Endodermal cell (in vitro differentiated cells): ENCODE measurements at places on chromosomes 5 and 9. TPM values are rescaled to one million over a fixed set of nuclear protein-coding genes. Genes with fewer than 3 reads are reported as not detected.
A peak's percentile ranks its signal among the peaks of the same experiment; 100 is the strongest.

DNA sequence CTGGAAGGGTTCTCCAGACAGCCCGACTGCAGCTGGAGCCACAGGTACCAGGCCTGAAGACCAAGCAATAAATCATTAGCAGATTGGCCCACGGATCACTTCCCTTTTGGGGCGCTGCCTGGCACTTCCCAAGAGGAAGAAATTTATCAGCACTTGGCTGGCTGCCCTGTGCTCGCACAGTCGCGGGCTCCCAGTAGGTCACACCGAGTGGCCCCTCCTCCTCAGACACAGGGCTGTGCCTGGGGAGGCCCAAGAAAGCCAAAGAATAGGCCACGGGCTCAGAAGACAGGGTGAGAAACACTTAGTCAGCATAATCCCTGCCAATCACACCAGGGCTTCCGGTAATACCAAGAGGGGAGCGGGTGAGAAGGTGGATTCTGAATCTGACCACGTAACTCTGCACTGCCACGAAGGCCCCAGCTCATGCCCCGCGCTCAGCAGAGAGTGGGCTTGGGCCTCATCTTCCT is 115.7 kb upstream of the MSX2 start:
- peaks cover 5% of the 10 kb centered on the region for H3K4me1 ChIP-seq
- peaks cover 17% of the 10 kb centered on the region for H3K27me3 ChIP-seq
- no peak overlapping the region for H3K4me3 ChIP-seq

GRCh38 chr9:70534471-70534870 is 120.0 kb upstream of the KLF9 start:
- H3K36me3 ChIP-seq = no peaks in the 10 kb centered on the region
- H3K4me3 ChIP-seq = no peak overlapping the region
- no peak for DNase-seq
- H3K4me1 ChIP-seq = no peaks in the 10 kb centered on the region
- H3K27ac ChIP-seq = no peak overlapping the region

GRCh38 chr9:134664446-134664845 is 22.8 kb downstream of the COL5A1 start:
- H3K4me3 ChIP-seq = no peak overlapping the region
- no peaks in the 10 kb centered on the region for H3K4me1 ChIP-seq
- no peaks in the 10 kb centered on the region for H3K27me3 ChIP-seq
- no peak for DNase-seq
- no peak overlapping the region for H3K27ac ChIP-seq

The NSMF gene
- 63.0 and 66.0 TPM in 2 replicates for total RNA-seq

GRCh38 chr5:91110686-91111085 is 272.4 kb downstream of the ARRDC3 start:
- H3K4me3 ChIP-seq = no peak overlapping the region
- H3K27me3 ChIP-seq = no peaks in the 10 kb centered on the region
- H3K4me1 ChIP-seq = peaks cover 5% of the 10 kb centered on the region
- no peak for DNase-seq
- H3K36me3 ChIP-seq = no peaks in the 10 kb centered on the region
- no peak overlapping the region for H3K27ac ChIP-seq

DNA sequence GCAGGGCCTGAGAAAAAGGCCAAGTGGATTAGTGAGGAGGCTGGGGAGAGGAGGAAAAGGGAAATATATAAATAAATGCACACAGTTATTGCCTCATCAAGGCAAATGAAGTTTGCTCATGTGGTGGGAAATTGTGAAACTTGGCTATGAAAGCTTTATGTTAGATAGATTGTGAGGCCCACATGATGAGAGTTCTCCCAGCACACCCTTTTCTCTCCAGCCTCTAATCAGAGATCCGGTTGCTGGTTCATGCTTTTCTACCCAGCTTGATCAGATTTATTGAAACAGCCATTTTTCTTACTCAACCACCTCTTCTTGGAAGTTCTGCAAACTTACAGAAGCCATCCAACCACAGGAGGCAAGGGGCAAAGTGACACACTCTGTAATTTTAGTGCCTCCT is 125.8 kb upstream of the KLF4 start:
- no peaks in the 10 kb centered on the region for H3K4me1 ChIP-seq
- no peak overlapping the region for H3K27ac ChIP-seq
- no peak overlapping the region for H3K4me3 ChIP-seq
- peaks cover 49% of the 10 kb centered on the region for H3K27me3 ChIP-seq
- no peak for DNase-seq

DNA sequence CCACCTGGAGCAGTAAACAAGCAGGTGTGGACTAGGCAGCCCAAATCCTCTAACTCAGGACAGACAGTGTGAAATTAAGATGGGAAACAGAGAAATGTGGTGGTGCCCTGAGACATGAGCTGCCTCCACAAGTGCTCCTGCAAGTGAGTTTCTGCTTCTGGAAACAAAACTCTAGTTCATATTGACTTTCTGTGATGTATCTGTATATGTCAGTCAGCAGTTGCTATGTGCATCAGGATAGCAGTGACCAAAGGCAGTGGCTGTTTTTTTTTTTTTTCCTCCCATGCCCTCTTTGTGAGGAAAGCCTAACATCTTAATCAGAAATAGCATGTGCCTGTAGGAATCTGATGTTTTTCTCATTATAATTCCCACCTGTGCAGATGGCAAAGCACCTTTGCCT is 318.4 kb upstream of the SEMA6A start:
- no peak overlapping the region for H3K27ac ChIP-seq
- H3K36me3 ChIP-seq = no peaks in the 10 kb centered on the region
- H3K4me1 ChIP-seq = no peaks in the 10 kb centered on the region
- H3K27me3 ChIP-seq = no peaks in the 10 kb centered on the region
- DNase-seq = no peak

DNA sequence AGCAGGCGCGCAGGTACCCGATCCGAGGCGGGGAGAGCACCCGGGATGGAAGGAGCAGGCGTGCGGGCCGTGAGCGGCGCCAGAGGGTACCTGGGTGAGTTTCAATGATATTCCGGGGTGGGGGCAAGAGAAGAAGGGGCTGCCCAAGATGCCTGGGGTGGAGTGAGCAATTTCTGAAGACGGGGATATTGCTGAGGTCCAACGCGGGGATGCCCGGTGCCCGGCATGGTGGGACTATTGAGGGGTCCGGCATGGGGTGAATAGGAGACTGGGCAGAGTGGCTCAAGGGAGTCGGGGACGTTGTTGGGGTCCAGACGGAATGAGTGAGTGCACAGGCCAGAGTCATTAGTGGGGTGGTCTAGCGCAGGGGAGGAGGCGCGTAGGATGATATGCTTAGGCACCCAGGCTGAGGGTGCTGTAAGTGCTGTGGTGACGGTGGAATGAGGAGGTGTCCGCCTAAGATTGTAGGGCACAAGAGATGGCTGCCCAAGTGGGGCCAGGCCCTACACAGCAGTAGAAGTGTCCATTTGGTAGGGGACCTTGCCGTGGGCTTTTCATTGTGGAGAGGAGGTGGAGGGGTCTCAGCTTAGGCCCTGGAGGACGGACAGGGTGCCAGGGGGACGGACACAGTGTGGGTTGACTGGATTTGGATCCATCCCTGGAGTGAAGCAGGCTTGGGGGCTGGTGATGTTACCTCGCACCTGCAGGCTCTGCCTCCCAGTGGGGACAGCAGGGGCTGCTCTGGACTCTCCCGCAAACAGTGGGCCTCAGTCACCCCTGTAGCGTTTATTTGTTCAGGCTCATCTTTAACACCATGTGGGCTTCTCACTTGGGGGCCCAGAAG is 719 bp downstream of the MIGA2 start:
- H3K27ac ChIP-seq = no peak overlapping the region
- H3K4me1 ChIP-seq = peaks cover 7% of the 10 kb centered on the region
- no peak for DNase-seq
- no peaks in the 10 kb centered on the region for H3K27me3 ChIP-seq

DNA sequence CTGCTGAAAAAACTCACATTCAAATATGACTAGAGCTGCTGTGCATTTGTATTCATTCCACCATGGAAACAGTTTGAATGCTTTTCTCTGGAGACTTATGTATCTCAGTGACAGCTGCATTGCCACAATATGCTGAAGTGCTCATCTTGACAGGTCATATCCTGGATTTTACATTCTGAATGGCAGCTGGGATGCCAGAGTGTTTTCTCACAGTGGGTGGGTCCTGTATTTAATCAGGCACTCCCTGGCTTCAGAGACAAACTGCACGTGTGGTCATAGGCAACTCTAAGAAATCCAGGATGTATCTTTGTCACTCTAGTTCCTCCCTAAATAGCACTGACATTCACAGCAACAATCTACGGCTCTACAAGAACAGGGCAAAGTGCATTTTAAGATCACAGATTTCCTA is 75.6 kb downstream of the ST8SIA4 start:
- no peaks in the 10 kb centered on the region for H3K4me1 ChIP-seq
- H3K27me3 ChIP-seq = no peaks in the 10 kb centered on the region
- DNase-seq = no peak
- H3K36me3 ChIP-seq = peaks cover 53% of the 10 kb centered on the region

The ANKH gene
- 22.8 to 43.4 TPM (median 39.7 TPM) in 3 replicates for total RNA-seq

GRCh38 chr9:129888293-129889121 is 53.2 kb downstream of the USP20 start:
- H3K27me3 ChIP-seq = no peaks in the 10 kb centered on the region
- peak; percentile 50 for DNase-seq
- H3K36me3 ChIP-seq = peaks cover 12% of the 10 kb centered on the region
- H3K4me3 ChIP-seq = no peak overlapping the region

The C1QTNF2 gene
- not detected in 3 replicates for total RNA-seq

GRCh38 chr5:107736638-107737037 is 65.9 kb upstream of the EFNA5 start:
- H3K36me3 ChIP-seq = no peaks in the 10 kb centered on the region
- no peaks in the 10 kb centered on the region for H3K4me1 ChIP-seq
- no peak overlapping the region for H3K4me3 ChIP-seq
- DNase-seq = no peak

DNA sequence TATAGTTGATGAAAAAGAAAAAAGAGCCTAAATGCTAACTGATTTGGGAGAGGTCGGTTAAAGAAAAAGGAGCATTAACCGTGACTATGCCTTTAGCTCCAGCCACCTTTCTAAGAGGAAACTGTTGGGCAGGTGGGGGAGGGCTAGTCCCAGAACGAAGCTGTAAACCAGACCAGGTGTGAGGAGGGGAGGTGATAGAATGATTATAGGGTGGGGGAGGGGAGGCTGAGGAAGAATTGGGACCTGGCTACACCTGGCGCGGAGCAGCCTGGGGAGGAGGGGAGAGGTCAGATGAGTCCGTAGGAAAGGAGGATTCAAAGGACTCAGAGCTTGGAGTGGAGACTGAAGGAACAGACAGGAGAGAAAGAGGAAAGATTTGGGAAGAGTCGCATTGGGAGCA is 73.4 kb downstream of the PHAX start:
- H3K27ac ChIP-seq = no peak overlapping the region
- H3K4me3 ChIP-seq = no peak overlapping the region
- DNase-seq = peak; percentile 85
- H3K36me3 ChIP-seq = no peaks in the 10 kb centered on the region

DNA sequence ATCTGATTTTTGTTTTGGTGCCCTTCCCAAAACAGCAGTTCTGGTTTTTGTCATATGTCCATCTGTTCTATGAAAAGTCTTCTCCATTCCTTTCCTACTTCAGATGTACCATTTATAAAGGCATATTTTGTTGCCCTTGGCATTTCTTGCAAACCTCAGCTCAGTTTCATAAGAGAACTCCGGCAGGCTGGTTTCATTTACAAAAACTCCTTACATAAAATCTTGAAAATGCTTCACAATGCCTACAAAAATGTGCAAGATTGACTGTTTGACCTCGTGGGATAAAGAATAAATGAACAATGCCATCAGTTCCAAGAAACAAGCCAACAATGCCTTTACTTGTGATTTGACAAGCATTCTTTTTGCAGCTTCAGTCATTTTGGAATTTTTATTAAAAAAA is 39.1 kb upstream of the CTNNAL1 start:
- H3K36me3 ChIP-seq = peaks cover 71% of the 10 kb centered on the region
- no peak overlapping the region for H3K27ac ChIP-seq
- no peak for DNase-seq
- peaks cover 12% of the 10 kb centered on the region for H3K4me1 ChIP-seq
- H3K27me3 ChIP-seq = no peaks in the 10 kb centered on the region

GRCh38 chr5:175690025-175690424 is 32.2 kb downstream of the HRH2 start:
- H3K27ac ChIP-seq = no peak overlapping the region
- H3K36me3 ChIP-seq = no peaks in the 10 kb centered on the region
- peaks cover 12% of the 10 kb centered on the region for H3K4me1 ChIP-seq

- H3K4me3 ChIP-seq = no peak overlapping the region
- no peak for DNase-seq
- no peak overlapping the region for H3K27ac ChIP-seq
- no peaks in the 10 kb centered on the region for H3K4me1 ChIP-seq
These were observed 11.0 kb downstream of the ADRB2 start for GRCh38 chr5:148837383-148837782.

DNA sequence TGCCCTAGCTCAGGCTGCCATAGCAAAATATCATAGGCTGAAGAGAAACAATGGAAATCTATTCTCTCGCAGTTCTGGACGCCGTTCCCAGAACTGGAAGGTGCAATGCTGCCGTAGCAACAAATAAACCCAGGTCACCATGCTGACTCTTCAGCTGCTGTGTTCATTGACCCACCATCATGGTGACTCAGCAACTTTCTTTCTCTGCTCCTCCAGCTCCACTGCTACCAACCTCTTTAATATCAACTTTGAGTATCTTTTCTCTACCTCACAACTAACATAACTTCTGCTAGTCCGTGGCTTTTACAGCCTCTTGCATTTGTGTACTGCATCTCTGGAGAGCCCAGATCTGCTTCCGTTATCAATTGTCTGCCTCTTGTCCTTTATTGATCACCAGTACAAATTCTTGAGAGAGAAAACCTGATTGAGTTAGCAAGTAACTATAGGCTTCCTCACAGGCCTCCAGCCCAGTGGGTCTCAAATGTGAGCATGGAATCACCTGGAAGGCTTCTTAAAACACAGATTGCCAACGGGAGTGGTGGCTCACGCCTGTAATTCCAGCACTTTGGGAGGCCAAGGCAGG is 47.3 kb upstream of the SLC30A5 start:
- no peak overlapping the region for H3K4me3 ChIP-seq
- no peaks in the 10 kb centered on the region for H3K4me1 ChIP-seq
- no peak for DNase-seq
- H3K27me3 ChIP-seq = no peaks in the 10 kb centered on the region

GRCh38 chr5:174953871-174954270 is 229.5 kb downstream of the MSX2 start:
- DNase-seq = no peak
- H3K27me3 ChIP-seq = no peaks in the 10 kb centered on the region
- no peak overlapping the region for H3K4me3 ChIP-seq
- no peaks in the 10 kb centered on the region for H3K4me1 ChIP-seq

- H3K4me3 ChIP-seq = no peak overlapping the region
- H3K36me3 ChIP-seq = no peaks in the 10 kb centered on the region
- H3K27me3 ChIP-seq = no peaks in the 10 kb centered on the region
- H3K4me1 ChIP-seq = no peaks in the 10 kb centered on the region
- no peak overlapping the region for H3K27ac ChIP-seq
These were observed 29.8 kb upstream of the TNPO1 start for GRCh38 chr5:72786676-72787075.

- no peak overlapping the region for H3K4me3 ChIP-seq
- H3K27ac ChIP-seq = no peak overlapping the region
- H3K4me1 ChIP-seq = no peaks in the 10 kb centered on the region
- DNase-seq = no peak
- peaks cover 18% of the 10 kb centered on the region for H3K27me3 ChIP-seq
These were observed 19.5 kb upstream of the TCERG1 start for GRCh38 chr5:146427619-146427997.

The ISL1 gene
- total RNA-seq = 5.4 and 6.1 TPM in 2 replicates
